ENCODE measurements at places on chromosomes 7 and 10.

DNA sequence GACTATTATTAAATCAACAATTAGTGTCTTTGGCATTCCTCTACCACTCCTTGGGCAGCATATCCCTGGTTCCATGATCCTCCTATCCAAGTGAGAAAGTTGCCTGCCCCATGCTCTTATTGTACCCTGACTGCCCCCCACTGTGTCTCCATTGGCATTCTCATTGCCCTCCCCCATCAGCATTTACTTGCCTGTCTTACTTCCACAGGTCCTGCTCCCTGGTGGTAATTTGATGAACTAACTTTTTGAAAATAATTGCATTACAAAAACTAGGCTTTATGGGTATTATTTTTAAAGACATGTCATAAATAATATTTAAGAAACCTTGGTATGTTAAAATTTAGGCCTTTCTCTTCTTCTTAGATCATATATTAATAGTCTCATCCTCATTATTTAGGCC lies 346.4 kb downstream of the PCLO start:
- DNase-seq = no peak

DNA sequence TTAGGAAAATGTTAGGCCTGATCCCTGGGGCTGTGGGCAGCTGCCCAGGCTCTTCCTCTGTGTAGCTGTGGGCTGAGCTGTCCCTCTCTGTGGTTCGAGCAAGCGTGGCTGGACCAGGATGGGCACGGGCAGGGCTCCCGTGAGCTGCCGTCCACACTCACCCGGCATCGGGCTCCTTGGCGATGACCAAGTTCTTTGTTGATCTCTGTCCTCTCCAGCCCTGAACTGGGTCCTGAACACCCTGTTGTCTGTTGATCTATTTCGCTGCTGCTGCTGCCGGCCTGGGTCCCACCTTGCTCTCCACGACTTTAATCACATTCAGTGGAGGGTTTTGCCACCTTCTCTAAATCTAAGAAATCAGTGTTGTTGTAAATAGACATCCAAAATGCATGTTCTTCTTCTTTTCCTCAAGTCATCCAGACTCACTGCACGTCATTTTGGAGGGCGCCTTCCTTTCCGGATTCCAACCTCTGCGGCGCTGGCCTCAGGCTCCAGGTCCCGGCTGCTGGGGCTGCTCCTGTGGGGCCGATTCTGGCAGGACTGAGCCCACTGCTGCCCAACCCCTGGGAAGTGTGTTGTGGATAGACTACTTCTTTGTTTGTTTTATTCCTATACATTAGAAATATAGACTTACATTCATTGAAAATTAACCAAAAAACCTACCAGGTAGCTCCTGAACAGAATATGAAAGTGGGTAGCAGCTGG lies 100.6 kb downstream of the DYNC2I1 start:
- no peak for DNase-seq

GRCh38 chr7:130721486-130722277 lies 12.3 kb downstream of the KLF14 start:
- no peak for DNase-seq

GRCh38 chr7:121796936-121797656 lies 75.9 kb upstream of the PTPRZ1 start:
- no peak for DNase-seq

DNA sequence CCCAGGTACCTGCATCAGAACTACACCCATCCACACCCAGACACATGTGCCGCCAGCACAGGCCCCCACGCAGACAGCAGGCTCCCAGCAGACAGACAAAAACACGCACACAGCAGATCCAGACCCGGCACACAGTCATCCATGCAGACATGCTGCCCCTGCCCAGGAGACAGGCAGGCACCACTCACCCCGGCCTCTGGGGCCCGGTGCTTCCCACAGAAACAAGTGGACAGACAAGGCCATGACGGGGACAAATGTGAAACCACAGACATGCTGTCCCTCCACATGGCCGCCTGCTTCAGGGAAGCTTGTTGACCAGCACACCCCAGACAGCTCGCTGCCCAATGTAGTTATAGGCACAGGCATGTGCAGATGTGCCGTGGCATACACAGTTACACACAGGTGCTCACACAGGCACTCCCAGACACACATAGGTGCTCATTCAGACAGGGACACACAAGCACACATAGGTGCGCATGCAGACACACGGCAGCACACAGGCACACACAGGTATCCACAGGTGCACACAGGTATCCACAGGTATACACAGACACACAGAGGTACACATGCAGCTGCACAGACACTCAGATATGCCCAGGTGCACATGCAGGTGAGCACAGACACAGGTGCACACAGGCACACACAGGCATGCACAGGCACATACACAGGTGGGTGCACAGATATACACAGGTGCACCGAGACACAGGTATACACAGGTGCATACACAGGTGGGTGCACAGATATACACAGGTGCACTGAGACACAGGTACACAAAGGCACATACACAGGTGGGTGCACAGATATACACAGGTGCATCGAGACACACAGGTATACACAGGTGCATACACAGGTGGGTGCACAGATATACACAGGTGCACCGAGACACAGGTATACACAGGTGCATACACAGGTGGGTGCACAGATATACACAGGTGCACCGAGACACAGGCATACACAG lies 10.5 kb upstream of the SCART1 start:
- no peak for DNase-seq

GRCh38 chr10:85111271-85111670 lies 782.9 kb downstream of the CCSER2 start:
- DNase-seq = no peak

- DNase-seq = no peak
These were observed 21.0 kb upstream of the GRB10 start for GRCh38 chr7:50803359-50804337.

GRCh38 chr7:94412762-94413322 lies 18.1 kb downstream of the COL1A2 start:
- DNase-seq = no peak

DNA sequence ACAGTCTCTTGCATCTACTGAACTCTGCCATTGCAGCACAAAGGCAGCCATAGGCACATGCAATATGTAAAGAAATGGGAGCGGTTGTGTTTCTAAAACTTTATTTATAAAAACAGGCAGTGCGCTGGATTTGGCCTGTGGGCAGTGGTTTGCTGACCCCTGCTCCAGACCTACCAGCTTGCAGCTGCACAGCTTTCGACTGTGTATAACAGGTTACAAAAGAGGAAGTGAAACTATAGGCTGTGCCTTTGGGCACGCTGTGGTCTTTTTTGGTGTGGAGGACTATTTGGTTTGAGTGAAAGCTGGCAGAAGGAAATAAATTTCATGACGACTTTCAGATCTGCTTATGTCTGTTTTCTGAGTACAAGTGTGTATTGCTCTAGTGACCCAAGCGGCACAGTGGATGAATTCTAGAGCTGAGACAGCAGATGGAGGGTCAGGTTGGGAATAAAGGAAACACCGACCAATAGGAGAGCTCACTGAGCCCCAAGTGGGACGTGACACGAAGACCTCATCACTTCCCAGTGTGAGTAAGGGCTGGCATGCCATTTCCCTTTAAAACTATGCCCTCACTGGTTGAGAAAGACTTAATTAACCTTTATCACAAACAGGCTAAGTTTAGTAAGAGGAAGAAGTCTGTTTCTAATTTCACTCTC lies 152.7 kb downstream of the ANK3 start:
- no peak for DNase-seq
